ENCODE measurements at places on chromosomes 4 and X.
A peak's percentile ranks its signal among the peaks of the same experiment; 100 is the strongest.

DNA sequence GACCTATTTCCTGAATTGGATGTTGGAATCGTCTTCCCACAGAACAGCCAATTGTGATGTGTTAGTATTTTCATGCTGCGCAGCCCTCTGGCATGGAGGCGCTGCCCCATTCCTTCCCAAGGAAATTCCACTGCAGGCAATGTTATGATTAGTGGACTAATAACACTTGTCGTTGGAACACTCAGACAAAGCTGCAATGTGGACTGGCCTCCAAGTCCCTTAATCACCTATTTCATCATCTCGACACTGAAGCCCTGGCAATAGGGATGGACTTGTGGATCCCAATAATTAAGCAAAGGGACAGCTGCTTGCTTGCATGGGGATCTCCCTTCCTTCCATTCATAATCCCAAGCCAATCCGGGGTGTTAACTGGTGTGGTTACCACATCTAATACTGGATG, 78.8 kb upstream of the PLAC1 start:
- peak; percentile 9 for DNase-seq

DNA sequence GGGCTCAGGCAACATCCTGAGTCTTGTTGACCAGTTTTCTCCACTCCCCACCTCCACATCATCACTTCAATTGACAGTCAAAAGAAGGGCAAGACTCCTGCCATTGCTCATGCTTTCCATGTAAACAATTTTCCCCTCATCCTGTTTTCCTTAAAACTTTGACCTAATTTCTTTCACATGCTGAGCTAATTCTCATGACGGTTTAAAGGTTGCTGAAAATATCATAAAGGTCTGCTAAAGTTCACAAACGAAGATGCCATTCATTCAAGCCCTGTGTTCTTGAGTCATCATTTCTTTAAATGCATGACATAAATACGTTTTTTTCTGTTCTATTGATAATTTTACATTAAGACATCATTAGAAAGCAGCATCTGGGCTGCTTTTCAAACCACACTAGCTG, 353.9 kb downstream of the NKX6-1 start:
- no peak for DNase-seq

- DNase-seq: no peak
These were observed 22.9 kb upstream of the FRMPD4 start for GRCh38 chrX:12115377-12115776.

DNA sequence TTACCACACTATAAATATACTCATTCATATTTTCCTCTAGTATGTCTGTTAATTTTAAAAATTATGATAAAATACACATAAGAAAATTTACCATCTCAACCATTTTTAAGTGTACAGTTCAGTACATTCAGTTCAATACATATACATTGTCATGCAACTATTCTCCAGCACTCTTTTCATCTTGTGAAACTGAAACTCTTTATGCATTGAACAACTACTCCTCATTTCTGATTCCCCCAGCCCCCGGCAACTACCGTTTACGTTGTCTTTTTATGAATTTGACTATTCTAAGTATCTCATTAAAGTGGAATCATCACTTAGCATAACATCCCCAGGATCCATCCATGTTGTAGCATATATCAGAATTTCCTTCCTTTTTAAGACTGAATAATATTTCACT, 8.7 kb downstream of the SMARCAD1 start:
- DNase-seq: no peak

GRCh38 chr4:149823769-149824221, 8.2 kb upstream of the IQCM start:
- peak; percentile 97 for DNase-seq
